HuH-7 (cell line): ENCODE measurements at places on chromosomes 7 and 10.

GRCh38 chr10:70481831-70482530 lies 3.4 kb downstream of the PALD1 start:
- DNase-seq = no peak

DNA sequence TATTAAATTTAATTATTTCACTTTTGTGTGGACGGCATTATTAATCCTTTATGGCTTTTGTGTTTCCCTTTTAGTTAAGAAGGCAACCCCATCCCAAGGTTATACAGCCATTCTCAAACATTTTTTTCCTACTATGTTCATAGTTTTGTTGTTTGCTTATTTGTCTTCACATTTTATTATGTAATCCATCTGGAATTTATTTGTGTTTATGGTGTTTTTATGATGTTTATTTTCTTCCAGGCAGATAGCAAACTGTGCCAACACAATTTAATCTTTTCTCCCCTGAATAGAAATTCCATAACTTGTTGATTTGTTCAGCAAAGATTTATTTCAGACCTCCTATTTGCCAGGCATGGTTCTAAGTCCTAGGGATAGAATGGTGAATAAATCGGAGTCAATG lies 42.9 kb downstream of the RAB18 start:
- DNase-seq = no peak

- DNase-seq = no peak
These were observed 123.9 kb downstream of the CREB5 start for GRCh38 chr7:28536259-28536658.

DNA sequence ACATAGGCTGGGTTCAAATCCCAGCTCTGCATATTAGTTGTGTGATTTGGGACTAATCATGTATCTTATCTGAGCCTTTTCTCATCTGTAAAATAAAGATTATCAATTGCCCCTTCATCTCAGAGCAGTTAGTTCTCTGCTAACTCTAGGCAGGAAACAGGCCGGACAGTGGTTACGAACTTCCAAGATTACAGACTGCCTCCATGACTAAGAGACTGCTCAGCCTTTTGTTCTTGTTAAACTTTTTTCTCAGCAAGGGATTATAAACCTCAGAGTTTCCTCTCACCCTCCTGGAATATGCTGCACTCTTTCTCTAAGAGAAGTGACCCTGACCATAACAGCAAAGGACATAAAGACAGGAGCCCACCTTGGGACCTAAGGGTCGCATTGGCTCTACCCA lies 52.5 kb upstream of the NFKB2 start:
- DNase-seq = no peak

DNA sequence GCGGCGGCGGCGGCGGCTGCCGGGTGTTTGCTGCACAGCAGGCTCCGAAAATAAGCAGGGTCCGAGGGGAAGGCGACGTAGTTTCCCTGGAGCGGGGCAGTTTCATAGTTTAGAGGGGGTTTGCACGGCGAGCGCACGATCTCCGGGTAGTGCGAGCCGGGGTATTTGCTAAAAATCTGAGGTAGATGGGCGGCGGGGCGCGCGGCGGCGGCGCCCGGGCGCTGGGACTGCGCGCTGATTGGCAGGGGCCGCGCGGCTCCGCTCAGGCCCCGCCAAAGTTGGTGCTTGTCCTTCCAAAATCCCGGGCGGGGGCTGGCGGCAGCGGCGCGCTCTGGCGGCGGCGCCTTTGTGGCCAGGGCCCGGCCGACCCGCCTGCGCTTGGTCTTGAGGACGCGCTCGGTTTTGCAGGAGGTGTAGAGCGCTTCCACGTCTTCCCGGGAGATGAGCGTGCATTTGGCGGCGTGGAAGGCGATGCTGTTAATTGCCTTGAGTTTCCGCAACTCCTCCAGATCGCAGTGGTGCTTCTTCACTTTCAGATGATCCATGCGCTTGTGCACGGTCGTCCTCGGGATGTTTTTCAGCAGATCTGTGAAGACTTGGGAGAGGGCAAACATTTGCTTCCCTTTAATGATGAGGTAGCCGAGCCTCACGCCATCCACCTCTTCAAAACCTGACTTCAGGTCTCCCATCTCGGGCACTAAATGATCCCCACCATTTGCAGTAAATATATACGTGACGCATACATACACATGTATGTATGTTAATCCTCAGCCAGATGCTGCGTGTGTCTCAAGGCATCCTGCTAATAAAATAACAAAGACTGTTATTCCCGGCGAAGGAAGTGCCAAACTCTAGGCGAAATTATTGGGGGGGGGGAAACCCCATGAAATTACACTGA lies 8.1 kb downstream of the SKIDA1 start:
- DNase-seq = peak; percentile 67
